ENCODE measurements at places on chromosomes 16 and 17.
A peak's percentile ranks its signal among the peaks of the same experiment; 100 is the strongest.

DNA sequence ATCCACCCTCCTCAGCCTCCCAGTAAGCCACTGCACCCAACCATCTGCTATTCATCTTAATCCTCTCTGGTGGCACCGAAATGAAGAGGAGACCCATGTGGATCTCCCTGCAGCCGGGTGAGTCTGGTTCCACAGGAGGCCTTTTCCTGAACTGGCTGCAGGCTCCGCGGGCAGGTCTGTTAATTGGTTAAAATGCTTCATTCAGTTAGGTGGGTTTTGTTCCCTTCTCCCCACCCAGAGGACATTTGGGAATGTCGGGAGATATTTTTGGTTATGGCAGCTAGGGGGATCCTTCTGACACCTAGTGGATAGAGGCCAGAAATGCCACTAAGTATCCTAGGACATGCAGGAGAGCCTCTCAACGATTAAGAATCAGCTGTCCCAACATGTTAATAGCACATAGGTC is 16.7 kb downstream of the C16orf54 start:
- no peak for DNase-seq

- DNase-seq = no peak
These were observed 390.3 kb downstream of the SLC39A11 start for GRCh38 chr17:72702136-72702735.

- no peak for DNase-seq
These were observed 11.3 kb upstream of the CHST6 start for GRCh38 chr16:75506574-75506973.

GRCh38 chr17:75623386-75623785 is 9.8 kb upstream of the SMIM5 start:
- DNase-seq = no peak

GRCh38 chr16:79801646-79802045 is 201.1 kb upstream of the MAF start:
- no peak for DNase-seq

DNA sequence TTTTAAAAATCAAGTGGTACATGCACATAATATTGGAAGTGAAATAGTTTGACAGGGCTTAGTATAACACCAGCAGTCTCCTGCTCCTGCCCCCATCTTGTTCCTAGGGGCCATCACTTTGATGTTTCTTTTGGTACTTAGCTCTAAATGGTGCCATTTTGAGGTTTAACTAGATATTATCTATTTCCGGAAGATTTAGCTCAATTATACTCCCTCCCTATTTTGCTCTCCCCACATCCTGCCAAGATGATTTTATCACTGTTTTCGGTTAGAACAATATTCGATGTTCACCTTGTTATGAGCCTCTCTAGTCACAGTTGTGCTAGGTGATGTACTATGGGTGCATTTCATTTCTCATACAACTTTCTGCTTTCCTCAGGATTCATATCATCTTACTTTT is 20.0 kb upstream of the SLC35G3 start:
- no peak for DNase-seq

DNA sequence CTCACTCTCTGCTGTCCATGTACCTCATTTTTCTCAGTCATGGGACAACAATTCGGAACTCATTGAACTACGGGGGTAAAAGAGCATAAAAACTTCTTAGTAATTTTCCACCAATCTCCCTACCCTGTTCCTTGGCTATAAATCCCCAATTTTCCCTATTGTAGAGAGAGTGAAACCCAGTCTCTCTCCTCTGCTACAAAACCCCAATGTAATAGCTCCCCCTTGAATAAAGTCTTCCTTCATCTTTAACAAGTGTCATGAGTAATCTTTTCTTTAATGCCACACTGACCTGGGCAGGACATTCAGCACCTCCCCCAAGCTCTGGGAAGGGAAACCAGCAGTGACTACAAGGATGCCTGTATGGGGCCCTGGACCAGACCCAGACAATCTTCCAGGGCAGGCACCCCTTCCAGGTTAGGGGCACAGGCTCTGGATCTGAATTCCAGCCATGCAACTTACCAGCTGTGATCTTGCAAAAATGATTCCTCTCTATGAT is 10.2 kb upstream of the EIF1 start:
- DNase-seq = no peak

GRCh38 chr17:81667754-81668153 is 1.2 kb downstream of the CCDC137 start:
- DNase-seq = no peak

DNA sequence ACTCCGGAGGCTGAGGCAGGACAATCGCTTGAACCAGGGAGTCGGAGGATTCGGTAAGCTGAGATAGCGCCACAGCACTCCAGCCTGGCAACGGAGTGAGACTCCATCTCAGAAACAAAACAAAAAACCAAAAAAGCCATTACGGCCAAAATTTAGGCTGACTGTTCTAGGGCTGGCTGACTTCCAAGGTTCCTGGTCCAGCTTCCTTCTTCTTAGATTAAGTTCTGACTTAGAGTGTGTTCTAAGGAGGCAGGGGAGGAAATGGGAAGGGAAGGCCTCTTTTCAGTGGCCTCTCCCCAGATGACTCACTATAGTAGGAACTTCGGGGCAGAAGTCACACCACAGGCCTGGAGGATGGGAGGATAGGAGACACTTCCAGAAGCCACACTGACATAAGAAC is 27.7 kb upstream of the CLEC18B start:
- no peak for DNase-seq

DNA sequence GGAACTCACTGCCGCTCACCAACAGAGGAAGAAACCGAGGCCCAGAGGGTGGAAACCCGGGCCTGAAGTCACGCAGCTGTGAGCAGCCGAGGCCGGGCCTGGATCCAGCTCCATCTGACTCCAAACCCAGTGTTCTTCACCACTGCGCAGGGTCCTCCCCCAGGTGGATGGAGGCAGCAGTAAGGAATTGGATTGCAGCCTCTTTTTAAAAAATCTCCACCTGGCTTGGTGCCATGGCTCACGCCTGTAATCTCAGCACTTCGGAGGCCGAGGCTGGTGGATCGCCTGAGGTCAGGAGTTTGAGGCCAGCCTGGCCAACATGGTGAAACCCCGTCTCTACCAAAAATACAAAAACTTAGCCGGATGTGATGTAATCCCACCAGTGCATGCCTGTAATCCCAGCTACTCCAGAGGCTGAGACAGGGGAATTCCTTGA is 177.2 kb downstream of the FOXL1 start:
- DNase-seq = no peak

DNA sequence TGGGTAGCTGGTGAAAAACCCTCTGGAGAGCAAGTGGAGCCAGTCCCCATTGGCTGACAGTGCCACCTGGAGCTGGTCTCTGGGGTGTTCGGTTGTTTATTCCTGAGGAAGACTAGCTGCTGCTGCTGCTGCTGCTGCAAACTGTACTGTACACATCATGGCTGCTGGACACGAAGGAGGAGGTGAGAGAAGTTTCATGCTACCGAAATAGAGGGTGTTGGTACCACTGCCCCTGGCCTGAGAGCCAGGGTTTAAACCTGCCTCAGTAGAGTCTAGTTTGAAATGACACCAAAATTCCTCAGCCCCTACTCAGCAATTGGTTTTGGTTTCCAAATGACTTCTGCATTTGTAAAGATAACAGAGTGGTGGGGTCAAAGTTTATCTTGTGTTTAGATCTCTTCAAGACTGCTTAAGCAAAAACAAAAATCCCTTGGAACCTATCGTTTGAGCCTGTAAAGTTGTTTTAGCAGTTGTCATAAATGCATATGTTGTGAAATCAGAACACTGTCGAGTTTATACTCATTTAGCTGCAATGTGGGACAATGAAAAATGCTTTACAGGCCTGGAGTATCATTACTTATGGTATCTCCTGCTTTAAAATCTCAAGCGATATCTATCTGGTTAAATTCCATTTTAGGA is 40.8 kb downstream of the CYB5B start:
- no peak for DNase-seq

DNA sequence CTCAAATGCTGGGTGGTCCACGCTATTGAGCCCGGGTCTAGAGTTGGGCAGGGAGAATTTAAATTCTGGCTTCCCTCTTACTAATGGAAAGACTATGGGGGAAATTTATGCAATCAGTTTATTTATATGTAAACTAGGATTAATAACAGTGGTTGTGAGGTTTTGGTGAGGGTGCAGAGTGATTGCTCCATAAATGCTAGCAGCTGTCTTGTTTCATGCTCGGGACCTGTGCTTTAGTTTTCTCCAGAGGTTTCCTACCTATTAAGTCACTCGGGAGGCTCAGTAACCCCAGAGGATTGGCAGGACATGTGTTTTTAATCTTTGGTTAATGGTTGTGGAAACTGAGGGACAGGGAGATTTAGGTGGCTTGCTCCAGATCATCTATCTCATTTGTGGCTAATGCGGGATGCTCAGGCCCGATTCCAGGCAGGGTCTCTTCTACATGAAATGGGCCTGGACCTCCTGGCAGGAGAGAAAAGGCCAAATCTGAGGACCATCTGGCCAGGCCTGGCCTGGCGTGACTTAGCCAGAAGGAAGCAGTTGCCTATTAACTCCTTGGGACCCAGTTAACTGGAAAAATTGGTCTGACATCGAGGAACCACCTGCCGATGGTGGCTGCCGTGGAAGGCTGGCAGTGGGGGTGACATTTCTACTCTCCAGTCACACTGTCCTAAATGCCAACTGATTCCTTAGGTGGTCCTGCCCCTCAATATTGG is 2.1 kb downstream of the PRCD start:
- no peak for DNase-seq

DNA sequence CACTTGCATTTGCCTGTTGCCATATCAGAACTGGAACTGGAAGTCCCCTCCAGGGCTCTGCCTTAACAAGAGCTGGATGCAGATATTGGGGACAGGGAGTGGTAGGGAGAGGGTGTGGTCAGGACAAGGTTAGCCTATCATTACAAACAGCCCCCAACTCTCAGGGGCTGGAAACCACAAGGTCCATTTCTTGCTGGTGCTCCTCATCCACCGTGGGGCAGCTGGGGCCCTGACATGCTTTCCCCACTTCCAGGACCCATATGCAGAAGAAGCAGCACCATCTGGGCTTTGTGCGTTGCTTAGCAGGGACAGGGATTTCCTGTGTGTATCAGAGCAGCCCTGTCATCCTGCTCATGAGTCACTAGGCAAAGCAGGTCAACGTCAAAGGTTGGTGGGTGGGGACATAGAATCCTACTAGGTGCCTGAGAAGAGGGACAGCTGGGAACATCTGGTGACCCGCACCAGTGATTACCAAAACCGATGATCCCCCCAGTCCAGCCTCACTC is 26.9 kb downstream of the RGS9 start:
- no peak for DNase-seq

DNA sequence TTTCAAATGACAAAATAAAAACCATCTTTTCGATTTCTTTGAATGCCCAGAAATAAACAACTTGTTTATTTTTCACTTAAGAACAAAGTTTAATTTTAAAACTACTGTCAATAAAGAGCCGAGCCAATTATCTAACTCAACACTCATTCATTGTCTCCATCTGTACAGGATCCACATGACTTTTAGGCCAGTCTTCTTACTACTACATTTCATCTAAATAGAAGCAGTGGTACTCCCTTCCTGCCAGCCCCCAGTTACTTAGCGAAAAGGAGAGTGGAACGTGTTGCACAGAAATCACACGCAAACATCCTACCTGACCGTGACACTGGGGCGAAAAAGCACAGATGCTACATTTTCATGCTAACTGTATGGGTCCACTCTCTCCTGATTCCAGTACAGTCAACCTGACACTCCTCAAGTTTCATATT is 1.2 kb downstream of the GNA13 start:
- DNase-seq = no peak

DNA sequence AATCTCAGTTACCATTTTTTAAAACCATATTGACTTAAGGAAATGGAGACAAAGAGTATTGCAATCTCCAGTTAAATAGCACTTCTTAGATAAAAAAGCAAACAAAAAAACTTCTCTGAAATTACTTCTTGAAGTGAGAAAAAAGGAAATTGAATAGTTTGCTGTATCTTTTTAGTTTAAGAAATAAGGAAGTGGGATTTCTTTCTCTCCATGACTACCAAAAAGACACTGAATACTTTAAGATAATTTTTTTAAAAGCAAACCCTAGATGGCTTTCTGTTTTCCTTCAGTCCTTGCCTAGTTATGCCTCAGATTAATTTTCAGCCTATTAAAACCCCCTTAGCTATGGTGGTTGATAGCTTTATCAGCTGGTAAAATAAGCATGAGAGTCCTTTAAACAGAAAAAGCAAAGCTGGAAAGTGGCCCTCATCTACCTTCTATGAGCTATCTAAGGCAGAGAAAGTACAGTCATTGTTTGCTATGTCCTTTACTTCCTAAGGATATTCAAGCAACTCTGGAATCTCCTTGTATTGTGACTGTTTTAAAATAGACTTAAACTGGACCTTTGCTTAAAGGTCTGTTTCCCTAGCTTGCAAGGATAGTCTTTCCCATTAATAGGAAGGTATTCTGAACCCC is 28.6 kb downstream of the TPPP3 start:
- no peak for DNase-seq

- no peak for DNase-seq
These were observed 90.9 kb upstream of the BCAR1 start for GRCh38 chr16:75342308-75342811.

DNA sequence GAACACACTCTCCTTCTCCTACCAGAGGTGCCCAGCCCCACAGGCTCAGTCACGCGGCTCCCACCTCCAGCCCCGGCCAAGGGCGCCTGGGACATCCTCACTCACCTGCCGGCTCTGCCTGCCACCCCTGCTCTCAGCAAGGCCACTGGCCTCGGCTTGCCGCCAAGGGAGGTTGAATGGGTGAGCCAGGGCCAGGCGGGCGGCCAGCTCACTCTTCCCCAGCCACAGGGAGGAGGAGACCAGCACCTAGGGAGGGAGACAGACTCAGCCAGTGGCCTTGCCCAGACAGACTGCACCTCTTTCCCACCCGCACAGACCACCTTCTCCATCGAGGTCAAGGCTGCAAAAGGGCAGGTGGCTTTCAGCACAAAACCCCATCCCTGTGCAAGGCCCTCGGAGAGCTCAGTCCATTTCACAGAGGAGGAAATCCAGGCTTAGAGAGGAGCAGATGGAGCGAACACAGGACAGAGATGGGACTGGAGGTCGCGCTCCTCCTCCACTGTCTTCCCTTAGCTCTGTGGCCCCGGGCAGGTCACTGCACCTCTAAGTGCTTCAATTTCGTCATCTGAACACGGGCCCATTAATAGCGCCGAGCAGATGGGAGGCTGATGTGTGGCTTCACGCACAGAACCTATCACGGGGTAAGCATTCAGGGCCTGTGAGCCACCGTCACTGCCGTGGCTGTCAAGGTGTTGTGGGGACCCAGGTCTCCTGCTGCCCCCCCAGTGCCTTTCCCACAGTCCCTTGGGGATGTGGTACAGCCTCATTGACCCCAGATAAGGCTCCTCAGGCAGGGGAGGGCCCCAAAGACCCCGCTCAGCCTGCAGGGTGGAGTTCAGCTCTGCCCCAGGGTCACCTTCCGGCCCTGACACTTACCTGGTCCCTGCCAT is 56.1 kb downstream of the RMI2 start:
- DNase-seq = peak; percentile 8

DNA sequence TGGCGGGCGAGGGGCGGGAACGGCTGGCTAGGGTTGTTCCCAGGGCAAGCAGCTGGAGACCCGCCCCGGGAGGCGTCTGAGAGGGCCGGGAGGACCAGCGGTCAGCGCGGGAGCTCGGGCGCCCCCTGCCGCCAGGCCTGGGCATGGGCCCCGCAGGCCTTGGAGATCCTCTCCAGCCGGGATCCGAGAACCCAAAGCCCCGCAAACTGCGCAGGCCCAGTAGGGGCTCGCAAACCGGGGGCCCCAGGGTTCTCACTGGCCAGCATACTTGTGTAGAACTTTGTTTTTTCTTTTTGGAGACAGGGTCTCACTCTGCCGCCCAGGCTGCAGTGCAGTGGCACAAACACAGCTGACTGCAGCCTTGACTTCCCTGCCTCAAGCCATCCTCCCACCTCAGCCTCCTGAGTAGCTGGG is 20.8 kb upstream of the ZNF423 start:
- peak; percentile 78 for DNase-seq

All from GM12892 (cell line).